ENCODE measurements at places on chromosomes 16 and 17.
A peak's percentile ranks its signal among the peaks of the same experiment; 100 is the strongest.

GRCh38 chr16:75364286-75364791, 69.0 kb downstream of the CFDP1 start:
- no peak for DNase-seq

DNA sequence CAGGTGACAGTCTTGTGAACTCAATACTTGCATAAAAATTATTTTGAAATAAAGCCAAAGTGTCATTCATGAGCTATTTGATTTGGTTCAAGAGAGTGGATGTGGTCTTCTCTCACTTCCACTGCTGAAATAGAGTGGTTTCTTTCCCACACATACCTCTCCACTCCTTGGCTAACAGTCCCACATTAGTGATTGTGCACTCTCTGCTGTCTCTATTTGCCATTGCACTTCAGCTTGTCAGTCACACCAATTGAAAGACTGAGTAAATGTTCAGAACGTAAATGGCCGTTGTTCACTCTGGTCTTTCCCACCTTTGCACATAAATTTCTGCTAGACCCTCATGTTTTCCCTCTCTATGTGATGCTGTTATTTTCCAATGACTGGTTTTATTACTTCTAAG, 197.5 kb downstream of the FTO start:
- DNase-seq, result no peak

DNA sequence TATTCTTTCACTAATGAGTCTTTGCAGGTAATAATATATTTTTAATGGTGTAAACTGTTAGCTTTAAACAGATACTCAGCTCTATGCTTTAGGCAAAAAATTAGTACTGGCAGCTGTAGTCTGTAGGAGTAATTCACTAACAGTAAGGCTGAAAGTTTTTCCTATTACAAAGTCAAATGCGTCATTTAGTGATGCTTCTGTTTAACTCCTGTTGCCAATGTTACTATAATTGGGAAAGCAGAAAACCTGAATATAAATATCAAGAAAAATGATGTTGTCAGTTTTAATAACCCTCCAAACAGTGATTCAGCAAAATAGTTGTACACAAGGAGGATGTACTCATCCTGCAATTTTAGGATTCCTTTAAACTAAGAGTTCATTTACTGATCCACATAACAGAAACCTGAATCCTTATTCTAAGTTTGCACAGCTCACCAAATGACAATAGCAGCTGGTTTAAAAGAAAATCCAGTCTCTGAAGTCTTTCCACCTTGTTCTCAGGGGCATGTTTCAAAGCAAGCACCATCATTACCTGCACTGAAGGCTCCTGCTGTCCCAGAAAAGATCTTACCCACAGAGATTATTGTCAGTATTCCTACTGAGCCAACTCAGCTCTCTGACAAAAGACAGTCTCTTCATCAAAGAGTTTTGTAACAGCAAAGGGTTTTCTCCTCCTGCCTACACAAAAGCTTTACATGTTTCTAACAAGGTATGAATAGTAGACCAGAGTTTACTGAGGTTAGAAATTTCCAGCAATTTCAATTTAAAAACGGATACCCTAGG, 4.2 kb downstream of the CDR2 start:
- DNase-seq, result no peak

- peak; percentile 27 for DNase-seq
Observed at GRCh38 chr17:7552621-7553051, 3.8 kb downstream of the TNFSF12 start.

- DNase-seq, result no peak
Observed at GRCh38 chr17:57365420-57365819, 109.1 kb downstream of the MSI2 start.

DNA sequence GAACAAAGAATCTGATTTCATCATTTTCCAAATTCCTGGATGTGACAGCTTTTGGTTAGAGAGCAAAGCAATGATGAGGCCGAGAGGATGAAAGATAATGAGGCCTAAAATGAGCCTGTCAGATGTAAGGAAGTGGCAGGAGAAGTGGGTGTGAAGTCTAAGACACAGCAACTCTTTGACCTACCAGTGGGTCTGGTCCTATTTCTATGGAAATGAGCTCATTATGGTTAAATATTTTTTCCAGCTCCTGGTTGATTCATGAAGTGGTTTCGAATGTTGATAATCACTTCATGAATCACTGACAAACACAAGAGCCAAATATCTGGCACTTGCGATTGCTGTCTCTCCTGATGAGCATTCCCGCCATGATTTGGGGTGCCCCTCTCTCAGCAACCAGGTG, 273.3 kb upstream of the CDH5 start:
- no peak for DNase-seq

GRCh38 chr16:74232806-74233465, 63.7 kb upstream of the PSMD7 start:
- DNase-seq, result no peak

GRCh38 chr16:89404561-89404960, 85.8 kb downstream of the ANKRD11 start:
- DNase-seq, result no peak

GRCh38 chr17:28497931-28498330, 8.2 kb upstream of the FOXN1 start:
- DNase-seq, result no peak

GRCh38 chr17:5642752-5643151, 58.4 kb upstream of the NLRP1 start:
- DNase-seq, result no peak

DNA sequence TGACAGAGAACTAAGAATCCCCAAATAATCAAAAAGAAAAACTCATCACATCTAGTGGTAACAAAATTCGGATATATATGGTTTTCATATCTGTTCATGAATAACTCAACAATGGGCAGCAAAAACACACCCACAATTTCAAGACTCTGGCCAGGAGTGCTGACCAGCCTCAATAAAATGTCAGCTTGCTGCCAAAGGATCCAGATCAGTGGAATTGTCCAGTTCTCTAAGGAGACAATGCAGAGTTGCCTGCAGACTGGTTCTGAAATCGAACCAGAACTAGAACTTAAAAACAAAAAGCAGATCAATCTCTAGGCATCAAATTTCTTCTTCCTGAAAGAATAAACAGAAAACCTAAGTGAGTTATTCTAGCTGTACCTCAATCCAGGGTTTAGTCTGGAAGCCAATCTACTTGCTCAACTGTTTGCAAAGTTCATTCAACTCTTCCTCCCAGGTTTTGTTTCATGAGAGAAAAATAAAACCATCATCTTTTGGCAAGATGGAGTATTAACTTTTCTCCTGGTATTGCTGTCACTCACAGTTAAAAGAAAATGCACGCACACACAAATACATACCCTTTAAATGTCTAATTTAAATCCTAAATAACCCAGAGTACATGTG, 61.0 kb downstream of the CFDP1 start:
- DNase-seq, result no peak

DNA sequence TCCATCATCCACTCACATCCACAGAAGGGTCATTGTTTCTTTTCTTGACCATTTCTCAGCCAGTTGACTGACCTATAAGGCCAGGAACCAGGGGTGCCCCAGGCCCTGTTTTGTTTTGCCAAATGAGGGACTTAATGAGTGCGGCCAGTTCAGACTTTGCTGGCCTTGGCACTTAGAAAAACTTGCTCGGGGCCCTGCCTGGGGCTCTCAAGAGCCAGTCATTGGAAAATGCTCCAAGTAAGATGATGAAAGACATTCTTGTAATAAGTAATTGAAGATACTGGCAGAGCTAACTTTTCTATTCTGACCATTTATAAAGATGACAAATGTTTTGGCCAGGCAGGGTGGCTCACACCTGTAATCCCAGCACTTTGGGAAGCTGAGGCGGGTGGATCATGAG, 29.0 kb upstream of the CLEC18B start:
- DNase-seq, result no peak

- DNase-seq, result no peak
Observed at GRCh38 chr17:71168053-71168741, 952.6 kb upstream of the SOX9 start.

DNA sequence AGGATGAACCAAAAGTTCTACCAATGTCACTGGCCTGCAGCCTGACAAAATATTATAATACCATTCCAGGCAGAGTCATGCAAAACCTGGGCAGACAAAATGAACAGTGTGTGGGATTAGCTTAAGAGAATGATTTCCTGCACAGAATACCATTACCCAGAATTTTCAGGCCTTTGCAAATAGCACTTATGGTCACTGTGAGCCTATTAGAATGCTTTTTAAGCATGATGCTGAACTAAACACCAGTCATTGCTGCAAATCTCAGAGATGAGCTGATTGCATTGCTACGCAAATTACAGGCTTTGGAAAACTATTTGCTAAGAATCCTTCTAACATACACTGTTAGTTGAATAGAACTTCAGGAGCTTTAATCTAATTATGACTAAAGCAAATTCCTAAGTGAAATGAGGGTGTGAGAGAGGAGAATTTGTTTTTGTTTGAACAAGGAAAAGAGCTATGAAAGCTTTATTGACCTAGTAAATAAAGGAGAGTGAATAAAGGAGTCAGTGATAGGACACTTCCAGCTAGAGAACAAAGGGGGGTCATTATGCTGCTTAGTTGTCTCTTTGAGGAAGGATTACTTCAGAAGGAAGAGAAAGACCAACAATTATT, 398.8 kb downstream of the HS3ST3B1 start:
- DNase-seq, result no peak

DNA sequence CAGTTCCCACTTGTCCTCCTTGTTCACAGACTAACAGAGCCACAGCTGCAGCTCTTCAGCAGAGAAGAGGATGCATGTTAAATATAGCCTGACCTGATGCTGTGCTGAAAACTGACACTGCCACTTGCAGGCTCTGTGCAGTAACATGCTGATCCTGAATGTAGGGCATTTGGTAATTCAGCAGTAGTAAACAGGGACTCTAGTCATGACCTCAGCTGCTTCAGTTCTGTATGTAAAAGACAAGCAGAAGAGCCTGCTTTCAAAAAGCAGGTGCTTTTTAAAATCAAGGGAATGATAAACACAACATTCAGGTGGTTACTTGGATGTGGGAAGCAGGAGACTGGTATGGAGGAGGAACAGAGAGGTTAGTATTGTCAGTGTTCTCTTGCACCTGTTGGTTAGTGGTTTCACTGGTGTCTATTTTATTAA, 33.8 kb downstream of the ESRP2 start:
- DNase-seq, result no peak

GRCh38 chr17:9771465-9771864, 19.9 kb downstream of the DHRS7C start:
- DNase-seq, result no peak

GRCh38 chr16:56675685-56676210, 6.1 kb downstream of the MT1H start:
- DNase-seq, result no peak

DNA sequence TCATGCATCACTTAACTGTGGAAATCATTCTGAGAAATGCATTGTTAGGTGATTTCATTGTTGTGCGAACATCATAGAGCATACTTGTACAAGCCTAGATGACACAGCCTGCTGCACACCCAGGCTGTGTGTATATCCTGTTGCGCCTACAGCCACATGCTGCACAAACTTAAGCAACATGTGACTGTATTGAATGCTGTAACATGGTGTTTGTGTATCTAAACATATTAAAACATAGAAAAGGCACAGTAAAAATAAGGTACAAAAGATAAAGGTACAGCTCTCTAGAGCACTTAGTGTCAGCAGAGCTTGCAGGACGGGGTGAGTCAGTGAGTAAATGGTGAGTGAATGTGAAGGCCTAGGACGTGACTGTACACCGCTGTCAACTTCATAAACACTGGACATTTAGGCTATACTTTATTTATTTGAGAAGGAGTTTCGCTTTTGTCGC, 11.9 kb downstream of the FOXK2 start:
- DNase-seq, result no peak
